Neural progenitor cell (in vitro differentiated cells): ENCODE measurements at places on chromosomes 7 and 10.

DNA sequence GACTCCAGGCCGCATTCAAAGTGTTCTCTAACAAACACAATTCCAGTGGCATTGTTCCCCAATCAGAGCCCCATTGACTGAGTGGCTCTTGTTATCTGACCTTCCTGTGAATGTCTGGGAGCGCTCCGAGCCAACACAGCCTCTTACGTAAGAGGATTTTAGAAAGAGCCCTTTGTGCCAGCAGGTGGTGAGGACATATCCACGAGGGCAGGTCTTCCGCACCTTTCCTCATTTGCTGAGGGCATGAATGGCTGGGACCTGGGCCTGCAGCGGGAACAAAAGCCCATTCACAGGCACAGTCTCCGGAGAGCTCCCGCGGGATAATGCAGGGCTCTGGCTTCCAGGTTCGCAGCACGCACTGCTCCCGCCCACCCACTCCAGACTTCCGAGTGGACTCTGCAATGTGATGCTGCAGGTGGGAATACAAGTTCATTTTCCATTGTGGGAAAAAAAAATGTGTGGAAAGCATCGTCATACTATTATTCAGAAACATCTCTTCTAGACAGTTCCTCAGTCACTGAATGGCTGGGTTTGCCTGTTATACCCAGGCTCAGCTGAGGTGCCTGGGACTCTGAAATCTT, 295.0 kb upstream of the IGFBP3 start:
- DNase-seq: peak; percentile 94

DNA sequence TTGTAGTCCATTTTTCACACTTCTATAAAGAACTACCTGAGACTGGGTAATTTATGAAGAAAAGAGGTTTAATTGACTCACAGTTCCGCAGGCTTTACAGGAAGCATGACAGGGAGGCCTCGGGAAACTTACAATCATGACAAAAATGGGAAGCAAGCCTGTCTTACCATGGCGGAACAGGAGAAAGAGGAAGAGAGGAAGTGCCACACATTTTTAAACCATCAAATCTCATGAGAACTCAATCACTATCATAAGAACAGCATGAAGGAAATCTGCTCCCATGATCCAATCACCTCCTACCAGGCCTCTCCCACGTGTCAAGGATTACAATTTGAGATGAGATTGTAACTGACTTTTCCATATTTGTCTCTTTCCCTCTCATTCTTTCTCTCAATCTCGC, 9.3 kb upstream of the PNPLA8 start:
- DNase-seq: no peak

- DNase-seq: no peak
These were observed 78.8 kb downstream of the MTPAP start for GRCh38 chr10:30270247-30270646.

GRCh38 chr7:36521911-36522310, 132.2 kb downstream of the ANLN start:
- no peak for DNase-seq

- DNase-seq: no peak
These were observed 127.4 kb downstream of the ZFAND4 start for GRCh38 chr10:45545150-45545549.

GRCh38 chr10:14466257-14466656, 135.5 kb upstream of the FRMD4A start:
- DNase-seq: no peak

DNA sequence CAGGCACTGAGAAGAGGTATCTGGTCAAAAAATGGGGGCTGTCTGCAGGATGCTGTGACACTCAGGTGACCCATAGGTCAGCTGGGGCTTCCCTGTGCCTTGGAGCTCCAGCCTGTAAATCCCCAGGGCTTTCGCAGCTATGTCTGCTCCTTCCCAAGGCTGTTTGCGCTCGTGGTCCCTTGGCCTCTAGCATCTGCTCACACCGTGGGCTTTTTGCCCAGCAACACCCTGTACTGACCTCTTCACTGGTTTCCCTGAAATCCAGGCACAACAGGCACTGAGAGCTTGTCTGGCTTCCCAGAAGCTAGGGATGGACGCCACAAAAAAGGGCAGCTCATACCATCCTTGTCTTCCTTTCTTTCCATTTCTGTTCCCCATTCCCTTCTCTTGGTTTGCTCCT, 280.3 kb upstream of the HABP2 start:
- DNase-seq: no peak

DNA sequence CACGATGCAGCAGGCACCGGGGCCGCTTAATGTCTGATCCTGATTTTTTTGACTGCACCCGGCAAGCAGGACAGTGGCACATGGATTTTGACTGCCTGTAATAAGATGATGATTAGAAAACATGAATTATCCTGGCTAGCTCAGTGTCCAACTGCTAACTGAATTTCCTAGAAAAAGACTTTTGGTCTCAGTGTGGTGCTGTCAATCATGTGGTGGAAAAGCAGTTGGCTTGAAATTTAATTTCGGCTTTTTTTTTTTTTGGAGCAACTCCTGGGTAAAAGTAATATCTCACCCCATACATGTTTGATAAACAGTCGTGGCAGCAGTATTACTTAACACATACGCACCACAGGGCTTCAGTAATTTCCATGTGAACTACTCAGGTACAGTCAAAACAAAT, 227.7 kb downstream of the FANK1 start:
- no peak for DNase-seq

- DNase-seq: no peak
These were observed 20.8 kb upstream of the HYAL4 start for GRCh38 chr7:123823898-123824753.

DNA sequence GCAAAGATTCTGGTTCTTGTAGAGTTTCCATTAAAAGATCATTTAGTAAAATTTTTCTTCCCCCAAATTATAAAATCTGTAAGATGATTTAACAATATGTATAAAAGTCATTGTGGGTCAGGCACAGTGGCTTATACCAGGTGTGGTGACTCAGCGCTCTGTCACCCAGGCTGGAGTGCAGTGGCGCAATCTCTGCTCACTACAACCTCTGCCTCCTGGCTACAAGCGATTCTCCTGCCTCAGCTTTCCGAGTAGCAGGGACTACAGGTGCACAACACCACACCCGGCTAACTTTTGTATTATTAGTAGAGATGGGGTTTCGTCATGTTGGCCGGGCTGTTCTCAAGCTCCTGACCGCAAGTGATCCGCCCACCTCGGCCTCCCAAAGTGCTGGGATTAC, 68.0 kb downstream of the SEPTIN14 start:
- no peak for DNase-seq

- DNase-seq: no peak
These were observed 38.2 kb downstream of the NEUROD6 start for GRCh38 chr7:31302356-31302755.

DNA sequence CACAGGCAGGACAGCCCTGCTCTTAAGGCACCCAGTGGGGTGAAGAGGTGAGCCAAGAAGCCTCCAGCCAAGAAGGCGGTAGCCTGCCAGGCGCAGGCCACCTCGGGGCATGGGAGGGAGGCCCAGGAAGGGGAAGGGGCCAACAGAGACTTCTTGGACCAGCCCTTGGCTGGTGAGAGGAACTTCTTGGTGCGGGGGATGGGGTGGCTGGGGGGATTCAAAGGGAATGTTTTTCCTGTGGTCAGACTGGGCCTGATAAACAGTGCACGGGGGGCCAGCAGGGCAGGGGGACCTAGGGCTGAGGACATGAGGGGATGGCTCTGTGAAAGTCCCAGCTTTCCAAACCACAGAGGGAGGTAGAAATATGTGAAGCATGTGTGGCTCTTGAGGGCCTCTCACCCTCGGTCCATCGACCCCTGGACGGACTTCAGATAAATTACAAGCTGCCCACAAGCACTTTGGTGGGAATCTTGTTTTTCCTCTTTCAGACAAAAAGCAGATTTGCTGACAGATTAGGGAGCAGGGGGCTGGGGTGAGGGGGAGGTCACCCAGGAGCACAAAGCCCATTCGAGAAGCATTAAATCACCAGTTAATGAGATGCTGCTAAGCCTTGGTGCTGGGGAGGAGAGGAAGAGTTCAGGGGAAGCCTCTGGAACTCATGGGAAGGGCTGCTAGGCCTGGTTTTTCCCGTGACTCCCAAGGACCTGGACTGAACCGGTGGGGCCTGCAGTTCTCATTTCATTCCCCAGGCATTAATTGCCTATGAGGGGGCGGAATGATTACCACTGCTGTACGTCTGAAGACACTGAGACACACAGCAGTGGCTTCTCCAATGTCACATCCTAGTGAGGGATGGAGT, 11.3 kb downstream of the CRYGN start:
- peak; percentile 91 for DNase-seq

DNA sequence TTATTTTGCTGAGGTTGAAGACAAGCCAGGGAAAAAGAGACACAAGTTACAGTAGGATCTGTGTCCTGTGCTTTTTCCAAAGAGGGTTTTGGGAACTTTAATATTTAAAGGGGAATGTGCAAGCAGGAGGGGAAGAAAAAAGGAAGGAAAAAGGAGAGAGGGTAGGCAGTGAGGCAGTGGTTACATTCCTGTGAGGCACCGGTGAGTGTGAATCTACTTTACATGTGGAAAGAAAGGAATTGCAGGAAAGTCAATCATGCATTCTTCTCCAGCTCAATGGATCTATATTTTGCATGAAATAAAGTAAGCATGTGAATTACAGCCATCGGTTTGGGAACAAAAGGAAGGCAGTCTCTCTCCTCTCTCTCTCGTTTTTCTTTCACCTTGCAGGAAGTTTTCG, 12.6 kb upstream of the DYNC2I1 start:
- no peak for DNase-seq

- no peak for DNase-seq
These were observed 174.3 kb downstream of the FANK1 start for GRCh38 chr10:126070476-126071215.

DNA sequence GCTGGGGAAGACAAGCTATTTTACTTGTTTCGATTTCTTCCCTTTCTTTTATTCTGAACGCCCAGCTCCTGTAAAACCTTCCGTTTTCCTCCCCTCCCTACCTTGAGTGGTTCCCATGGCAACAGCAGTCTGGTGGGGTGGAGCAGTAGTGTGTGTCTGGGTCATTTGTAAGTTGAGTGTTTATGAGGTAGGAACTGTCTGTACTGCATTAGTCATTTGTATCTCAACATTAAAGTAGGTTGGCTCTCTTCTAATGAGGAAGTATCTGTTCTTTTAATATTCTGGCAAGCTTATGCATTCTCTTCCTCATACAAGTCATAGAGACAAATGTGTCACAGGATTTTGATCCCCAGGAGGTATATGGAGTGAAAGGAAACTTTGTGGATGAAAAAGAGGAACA, 85.3 kb upstream of the CCDC6 start:
- peak; percentile 42 for DNase-seq

DNA sequence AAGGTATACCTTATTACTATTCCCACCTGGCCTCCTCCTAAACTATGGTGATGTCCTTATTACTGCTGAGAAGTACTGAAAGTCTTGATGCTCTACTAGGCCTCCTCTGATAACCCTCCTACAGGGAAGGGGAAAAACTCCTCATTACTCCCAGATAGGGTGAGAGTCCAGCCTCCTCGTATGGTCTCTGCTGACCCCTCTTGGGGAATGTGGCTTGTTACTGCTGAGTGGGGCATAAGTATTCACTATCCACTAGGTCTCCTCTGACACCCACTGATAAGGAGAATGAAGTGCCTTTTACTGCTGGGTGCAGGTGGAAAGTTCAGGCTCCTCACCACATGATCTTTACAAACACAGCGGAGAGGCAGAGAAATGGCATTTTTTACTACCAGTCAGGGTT, 222.9 kb downstream of the CHRM2 start:
- peak; percentile 69 for DNase-seq

GRCh38 chr7:17369691-17370426, 71.4 kb downstream of the AHR start:
- no peak for DNase-seq

DNA sequence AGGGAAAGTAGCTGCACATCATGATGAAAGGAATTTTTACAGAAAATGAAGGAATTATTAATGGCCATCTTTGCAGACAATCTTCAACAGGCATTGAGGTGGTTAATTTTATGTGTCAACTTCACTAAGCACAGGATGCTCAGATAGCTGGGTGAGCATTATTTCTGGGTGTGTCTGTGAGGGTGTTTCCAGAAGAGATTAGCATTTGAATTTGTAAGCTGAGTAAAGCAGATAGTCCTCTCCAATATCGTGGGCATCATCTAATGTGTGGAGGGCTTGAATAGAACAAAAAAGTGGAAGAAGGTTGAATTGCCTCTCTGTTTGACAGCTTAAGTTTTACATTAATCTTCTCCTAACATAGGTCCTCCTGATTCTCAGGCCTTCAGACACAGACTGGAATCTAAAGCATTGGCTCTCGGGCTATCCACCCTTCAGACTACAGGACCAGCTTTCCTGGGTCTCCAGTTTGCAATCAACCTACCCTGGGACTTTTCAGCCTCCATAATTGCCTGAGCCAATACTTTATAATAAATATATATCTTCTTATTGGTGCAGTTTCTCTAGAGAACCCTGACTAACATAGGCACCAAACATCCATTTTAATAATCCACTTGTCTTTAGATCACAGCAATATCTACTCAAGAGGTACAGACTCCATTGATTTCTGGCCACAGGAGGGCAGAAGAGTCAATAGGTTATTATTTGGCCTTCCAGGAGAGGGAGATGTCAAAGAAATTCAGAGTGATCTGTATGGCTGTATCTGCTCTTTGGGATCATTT, 10.5 kb upstream of the CRPPA start:
- DNase-seq: peak; percentile 53

DNA sequence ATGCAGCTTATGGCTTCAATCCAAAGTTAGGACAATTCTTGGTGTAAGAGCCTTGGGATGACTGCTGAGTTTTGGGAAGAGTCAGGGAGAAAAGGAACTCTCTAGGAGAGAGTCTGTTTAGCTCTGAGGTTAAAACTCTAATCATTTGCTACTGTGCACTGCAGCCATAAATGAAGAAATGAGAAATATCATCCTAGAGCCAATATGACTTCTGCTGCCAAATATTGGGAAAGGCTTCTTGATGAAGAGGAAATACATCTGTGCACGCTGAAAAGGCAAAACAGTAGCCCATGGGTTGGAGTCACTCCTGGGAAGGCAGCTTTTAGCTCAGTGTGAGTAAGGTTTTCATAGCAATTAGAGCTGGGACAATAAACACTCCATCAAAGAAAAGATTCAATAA, 308.8 kb downstream of the SFMBT2 start:
- DNase-seq: no peak

- DNase-seq: no peak
These were observed 71.2 kb downstream of the ADCY1 start for GRCh38 chr7:45645141-45645969.

DNA sequence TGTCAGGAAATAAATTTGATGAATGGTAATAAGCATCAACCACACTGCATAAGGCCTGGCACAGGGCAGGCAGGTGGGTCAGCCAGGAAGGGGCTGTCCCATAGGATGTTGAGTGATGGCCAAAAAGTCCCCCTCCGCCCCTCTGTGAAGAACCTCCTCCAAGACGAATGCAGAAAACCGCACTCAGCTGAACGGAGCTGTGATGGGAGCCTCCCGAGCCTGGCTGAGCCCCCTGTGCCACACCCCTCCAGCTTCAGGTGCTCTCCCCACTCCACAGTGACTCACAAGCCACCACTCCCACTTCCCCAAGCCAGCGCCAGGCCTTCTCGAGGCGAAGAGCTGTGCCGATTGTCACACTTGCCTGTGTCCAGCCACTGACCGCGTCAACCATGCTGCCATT, 184.2 kb downstream of the MAD1L1 start:
- DNase-seq: no peak

GRCh38 chr7:106447318-106447847, 162.6 kb upstream of the NAMPT start:
- DNase-seq: no peak
